HCEC 1CT (cell line): ENCODE measurements at places on chromosomes 6 and 20.

DNA sequence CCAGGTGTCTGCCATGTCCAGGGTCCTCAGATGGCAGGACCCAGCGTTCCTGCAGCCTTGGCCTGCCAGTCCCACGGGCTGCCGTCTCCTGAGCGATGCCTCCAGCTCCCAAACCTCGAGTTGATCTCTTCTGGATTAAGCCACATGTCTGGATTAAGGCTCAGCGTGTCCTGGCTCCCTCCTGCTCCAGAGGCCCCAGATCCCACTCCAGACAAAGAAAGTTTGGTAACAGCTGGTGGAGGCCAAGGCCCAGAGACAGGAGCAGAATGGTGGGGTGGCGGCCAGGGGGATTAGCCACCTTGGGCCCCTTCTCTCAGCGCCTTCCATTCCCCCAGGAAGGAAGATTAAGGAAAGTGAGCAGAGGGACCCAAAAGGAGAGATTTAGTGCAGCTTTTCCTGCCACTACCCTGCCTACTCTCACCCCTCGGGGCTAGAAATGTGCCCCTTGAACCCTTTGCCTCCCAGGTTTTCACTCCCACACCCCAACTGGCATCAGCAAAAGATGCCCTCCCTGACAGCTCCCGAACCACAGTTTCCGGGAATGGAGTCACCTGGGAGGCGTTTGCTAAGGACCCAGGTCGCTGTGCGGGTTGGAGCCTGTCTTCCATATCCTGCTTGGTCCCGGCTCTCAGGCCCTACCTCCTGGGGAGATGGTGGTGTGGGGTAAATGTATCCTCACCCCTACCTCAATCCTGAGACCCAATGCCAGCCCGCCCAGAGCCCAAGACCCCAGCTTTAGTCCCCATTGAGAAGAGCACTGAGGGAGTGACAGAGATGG, 6.9 kb downstream of the SPDEF start:
- no peak for DNase-seq

DNA sequence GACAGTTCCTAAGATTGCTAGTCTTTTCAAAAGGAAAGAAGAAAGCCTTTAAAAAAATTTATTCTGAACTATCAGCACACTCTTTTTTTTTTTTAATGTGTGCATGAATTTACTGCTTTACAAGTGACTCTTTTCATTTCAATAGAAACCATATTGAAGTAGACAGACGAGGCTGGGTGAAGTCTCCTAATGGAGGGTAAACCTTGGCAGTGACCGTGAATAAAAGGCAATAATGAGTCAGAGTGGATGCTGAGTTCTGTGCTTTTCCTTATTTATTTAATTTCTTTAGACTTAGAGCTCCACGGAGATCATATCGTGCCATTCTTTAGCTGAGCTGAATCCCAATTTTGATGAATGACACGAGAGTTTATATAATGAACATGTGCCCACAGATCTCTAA, 196.9 kb downstream of the PRL start:
- DNase-seq = no peak

- DNase-seq = no peak
These were observed 162.8 kb downstream of the BTBD9 start for GRCh38 chr6:38476888-38477287.

DNA sequence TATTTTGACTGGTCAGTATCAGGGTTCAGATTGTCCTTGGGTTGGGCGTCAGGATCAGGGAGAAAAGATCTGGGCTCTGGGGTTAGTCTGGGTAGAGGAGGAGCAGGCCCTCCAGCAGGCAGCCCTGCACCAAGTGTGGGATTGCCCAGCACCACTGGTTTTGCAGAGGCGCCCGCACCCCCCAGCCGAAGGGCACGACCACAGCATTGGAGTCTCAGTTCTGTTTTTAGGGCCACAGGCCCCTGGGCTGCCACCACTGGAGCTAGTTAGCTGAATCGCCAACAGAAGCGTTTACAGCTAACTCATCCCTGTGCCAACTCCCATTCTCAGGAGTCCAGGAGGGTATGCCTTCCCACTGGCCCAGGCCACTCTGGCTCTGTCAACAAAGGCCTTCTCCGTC, 84.2 kb downstream of the TCP11 start:
- DNase-seq = no peak

DNA sequence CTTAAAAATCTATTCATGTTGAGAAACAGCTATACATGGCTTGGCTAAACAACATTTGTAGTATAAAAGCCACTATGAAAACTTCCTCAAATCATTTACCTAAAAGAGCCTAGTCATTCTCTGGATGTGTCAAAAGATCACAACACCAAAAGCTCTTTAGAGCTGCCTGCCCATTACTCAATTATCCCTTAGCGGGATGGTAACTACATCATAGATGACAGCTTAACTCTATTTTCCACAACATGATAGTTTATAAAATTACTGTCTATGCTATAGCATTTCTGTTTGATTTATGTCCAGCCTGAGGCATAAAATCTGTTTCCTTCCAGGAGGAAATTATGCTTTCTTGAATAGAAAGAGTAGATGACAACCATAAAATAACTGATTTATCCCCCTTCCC, 777.6 kb upstream of the HS3ST5 start:
- DNase-seq = no peak

DNA sequence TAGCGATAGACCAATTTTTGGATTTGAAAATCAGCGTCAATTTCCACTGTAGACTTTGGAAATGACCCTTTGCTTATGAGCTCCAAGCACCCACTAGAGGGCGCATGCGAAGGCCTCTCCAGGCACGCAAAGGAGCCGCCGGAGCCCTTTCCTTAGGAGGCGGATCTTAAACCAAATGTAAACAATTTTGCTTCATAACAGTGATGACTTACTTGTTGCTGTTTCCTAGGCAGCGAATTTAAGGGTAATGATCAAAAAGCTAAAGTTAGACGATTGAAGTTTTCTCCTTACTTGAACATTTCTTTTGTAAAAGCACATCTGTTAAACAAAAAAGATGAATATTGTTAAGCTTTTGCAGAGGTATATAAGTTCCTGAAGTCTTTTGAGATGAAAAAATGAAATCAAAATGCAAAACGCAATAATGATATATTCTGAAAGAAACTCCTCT, 29.2 kb upstream of the EXOC2 start:
- DNase-seq = peak; percentile 87
